ENCODE measurements at places on chromosomes 12 and 14.
A peak's percentile ranks its signal among the peaks of the same experiment; 100 is the strongest.

- no peak for DNase-seq
Measured at GRCh38 chr12:91377436-91377835, 194.8 kb upstream of the DCN start.

- DNase-seq = no peak
Measured at GRCh38 chr12:15797818-15798217, 8.6 kb upstream of the EPS8 start.

DNA sequence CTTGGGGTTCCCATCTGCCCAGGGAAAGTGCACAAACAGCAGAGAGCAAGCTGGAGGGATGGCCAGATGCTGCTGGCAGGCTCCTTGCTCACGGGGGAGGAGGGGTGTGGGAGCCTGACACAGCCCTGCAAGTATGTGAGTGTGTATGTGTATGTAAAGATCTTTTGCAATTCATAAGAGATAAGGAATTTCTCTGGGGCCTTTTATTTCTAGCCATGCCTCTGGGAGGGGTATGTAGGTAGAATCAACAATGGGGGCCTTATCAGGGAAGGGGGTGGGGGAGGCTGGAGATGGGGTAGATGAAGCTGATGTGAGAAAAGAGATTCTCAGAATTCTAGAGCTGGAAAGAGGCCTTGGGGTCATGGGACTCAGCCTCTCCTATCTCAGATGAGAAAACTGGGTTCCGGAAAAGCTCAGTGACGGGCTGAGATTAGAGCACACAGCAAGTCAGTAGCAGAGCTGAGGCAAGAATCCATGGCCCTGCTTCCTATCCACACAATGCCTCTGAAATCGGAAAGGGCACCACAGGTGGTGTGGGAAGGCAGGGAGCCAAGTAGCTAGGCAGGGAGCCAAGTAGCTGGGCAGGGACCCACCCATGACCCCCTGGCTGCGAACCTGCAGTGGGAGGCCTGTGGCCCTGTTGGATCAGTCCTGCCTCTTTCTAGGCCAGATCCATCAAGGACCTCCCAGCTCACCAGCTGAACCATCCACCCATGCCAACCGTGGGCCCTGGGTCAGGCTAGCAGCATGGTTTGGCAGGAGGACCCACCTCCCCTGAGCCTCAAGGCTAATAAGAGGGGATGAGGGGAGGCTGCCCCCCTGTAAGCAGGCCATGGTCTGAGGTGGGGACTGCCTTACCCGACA is 54.7 kb downstream of the PLEKHG3 start:
- DNase-seq = peak; percentile 88

- DNase-seq = no peak
Measured at GRCh38 chr12:31991146-31991545, 31.9 kb downstream of the RESF1 start.

GRCh38 chr12:78406828-78407227 is 457.7 kb upstream of the SYT1 start:
- no peak for DNase-seq

- DNase-seq = no peak
Measured at GRCh38 chr14:70340002-70340401, 19.5 kb downstream of the COX16 start.

DNA sequence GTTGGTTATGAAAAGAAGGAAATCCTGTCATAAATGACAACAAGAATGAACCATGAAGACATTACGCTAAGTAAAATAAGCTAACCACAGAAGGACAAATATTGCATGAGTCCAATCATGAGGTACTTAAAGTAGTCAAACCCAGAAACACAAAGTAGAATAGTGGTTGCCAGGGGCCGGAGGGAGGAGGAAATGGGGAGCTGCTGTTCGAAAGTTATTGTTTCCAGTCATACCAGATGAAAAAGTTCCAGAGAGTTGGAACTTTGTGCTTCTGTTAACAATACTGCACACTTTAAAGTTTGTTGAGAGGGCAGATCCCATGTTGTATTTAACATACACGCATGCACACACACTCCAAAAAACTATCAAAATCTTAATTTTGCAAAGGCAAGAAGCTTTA is 69.3 kb downstream of the COCH start:
- DNase-seq = no peak

DNA sequence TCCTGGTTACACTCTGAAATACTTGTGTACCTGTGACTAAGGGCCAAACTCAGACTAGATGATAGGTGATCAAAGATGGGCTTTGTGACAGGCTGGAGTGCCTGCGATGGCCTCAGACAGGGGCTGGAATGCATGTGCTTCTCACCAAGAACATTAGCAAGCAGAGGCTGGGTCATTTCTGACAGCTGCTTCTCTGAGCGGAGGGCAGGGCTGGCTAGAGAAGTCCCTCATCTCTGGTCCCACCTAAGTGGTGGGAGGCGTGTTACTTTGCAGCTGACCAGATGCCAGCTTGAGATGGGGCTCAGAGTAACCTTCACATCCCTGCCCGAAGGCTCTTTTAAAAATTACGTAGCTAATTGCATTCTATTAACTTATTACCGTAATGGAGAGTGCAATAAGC is 106.8 kb upstream of the RTL1 start:
- DNase-seq = no peak

- no peak for DNase-seq
Measured at GRCh38 chr12:66152732-66153131, 17.1 kb downstream of the TMBIM4 start.

DNA sequence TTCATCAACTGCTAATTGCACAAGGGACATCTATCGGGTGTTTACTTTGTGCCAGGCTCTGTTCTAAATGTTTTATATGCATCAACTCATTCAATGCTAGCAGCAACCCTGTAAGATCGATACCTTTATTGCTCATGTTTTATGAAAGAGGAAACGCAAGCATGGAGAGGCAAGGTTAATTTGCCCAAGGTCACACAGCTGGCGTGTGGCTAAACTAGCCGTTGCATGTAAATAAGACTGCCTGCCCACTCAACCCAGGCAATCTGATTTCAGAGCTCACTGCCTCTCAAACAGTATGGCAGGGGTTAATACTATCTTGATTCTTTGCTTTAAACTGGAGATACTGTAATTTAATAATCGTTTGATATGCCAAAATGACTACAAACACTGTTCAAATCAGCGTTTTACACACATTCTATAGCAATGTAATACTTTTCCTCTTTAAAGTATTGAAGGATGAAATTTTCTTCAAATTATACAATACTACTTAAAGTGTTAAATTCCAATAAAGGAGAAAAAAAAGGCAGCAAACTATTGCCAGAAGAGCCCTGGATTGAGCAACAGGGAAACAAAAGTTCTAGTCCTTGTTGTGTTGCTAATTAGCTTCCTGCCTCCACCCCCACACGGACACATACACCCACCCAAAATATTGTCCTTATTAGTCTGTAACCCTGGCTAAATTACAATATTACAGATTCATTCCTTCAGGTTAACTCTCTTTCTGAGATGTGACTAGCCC is 39.1 kb upstream of the DHRS7 start:
- no peak for DNase-seq

DNA sequence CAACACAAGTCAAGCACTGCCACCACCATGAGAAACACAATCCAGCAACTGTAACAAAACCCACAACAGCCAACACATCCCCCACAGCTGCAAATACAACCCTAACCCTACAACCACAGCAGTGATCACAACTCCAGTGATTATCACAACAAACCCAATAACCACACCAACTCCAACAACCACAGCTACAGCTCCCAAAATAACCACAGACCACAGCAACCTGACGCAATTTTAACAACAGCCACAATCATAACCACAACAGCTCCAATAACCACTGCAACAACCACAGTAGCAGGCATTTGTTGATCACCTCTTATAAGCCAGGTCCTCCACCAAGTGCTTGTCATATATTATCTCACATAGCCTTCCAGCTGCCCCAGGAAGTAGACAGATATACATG is 42.2 kb upstream of the FAM181A start:
- no peak for DNase-seq

DNA sequence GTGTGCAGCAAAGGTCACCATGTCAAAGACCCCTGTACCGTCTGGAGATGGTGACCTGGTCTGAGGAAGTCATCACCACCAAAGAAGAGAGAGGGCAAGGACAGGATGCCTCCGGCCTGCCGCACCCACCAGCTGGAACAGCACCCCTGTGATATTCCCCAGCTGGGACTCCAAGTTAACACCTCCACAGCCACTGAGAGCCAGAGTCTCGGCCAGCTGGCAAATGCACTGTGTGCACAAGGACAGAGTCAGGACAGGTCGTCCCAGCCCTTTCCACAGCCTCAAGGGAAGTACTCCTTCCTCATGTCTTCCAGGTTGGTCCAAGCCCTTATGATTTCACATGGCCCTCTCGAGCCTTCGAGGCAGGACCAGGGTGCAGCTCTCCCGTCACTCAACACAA is 19.3 kb upstream of the FKBP4 start:
- no peak for DNase-seq

DNA sequence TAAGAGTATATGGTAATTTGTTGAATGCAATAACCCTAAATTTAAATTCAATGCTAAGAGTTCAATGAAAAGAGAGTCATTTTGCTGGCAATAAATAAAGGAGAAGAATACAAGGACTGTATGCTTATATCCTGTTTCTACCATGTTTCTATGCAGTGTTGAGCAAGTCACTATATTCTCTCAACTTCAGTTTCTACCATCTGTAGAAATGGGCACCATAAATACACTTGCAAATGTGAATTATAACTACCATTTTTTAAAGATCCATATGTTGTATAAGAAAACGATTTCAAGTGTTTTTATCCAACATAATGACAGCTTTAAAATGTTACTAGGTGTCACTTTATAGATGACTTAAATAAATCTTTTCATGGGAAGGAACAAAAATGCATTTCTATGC is 170.3 kb downstream of the CEP128 start:
- no peak for DNase-seq

GRCh38 chr12:31353750-31354708 is 28.1 kb upstream of the SINHCAF start:
- DNase-seq = peak; percentile 79

DNA sequence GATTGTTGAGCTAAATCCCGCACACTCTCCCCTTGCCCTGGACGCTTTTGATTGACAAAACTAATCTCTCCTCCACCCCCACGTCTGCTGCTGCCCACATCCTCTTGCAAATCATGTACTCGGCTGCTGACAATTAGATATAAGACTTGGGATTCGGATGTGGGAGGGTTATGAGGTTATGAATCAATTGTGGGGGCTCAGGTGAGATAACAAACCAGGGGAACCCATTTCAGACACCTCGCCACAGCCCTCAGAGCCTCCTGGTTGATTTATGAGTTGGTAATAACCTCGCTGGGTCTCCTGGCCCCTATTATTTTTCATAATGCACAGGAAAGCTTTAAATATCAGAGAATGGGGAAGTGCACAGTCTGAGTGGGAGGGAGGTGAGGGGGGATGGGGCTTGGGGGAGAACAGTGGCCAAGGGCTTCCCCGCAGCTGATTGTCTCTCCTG is 449.9 kb downstream of the DPF3 start:
- no peak for DNase-seq

DNA sequence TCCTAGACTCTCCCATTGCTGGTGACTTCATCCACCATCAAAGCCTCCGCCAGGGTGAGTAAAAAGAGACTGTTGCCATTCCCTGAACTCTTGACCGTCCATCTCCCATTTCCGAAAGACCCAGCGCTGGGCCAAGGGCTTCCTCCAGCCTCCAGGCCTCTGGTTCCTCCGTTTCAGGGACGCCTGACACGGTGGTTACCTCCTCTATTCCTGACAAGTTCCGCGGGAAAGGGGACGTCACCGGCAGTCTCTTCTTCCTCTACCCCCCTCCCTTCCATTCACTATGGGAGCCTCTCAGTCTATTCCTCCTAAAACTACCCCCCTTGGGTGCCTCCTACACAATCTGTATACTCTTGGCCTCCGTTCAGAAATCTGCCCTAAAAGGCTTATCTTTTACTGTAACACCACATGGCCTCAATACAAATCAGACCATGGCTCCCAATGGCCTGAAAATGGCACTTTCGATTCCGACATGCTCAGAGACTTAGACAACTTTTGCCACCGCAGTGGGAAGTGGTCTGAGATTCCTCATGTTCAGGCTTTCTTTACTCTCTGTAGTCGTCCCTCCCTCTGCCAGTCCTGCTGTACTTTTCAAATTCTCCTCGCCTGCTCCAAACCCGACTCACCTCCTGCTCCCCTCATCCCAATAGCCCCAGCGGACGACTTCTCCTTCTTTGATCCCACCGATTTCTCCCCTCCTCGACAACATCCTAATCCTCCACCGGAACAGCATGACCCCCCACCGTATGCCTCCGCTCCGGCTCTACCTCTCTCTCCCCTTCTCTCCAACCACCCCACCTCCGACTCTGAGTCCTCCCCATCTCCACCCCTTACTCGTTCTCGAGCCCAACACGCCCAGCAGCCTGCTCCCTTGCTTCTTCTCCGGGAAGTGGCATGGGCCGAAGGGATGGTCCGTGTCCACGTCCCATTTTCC is 70.4 kb downstream of the MOK start:
- no peak for DNase-seq

DNA sequence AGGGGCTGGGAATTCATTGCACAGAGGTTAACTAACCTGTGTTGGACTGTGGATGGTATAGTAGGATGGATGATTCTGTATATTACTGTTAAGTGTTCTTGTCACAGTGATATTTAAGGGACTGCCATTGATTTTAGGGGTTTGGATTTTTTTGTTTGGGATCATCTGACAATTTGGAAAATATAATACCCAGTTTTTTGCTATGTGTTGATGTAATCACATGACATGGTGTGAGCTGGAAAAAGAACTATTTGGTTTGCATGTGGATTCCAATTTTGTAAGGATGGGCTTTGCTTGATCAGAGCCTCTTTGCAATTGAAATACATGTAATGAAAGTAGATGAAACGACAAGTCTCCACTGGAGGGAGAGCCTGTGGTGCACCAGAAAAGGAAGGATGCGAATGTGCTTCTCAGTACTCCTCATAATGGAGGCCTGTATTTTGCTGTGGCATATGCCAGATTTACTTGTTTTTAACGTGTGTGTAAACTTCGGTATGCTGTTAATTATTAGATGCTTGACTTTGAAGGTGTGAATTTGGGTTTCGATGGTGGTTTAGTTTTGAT is 2.7 kb downstream of the DYRK2 start:
- peak; percentile 66 for DNase-seq
